ENCODE measurements at places on chromosomes 5 and 9.

DNA sequence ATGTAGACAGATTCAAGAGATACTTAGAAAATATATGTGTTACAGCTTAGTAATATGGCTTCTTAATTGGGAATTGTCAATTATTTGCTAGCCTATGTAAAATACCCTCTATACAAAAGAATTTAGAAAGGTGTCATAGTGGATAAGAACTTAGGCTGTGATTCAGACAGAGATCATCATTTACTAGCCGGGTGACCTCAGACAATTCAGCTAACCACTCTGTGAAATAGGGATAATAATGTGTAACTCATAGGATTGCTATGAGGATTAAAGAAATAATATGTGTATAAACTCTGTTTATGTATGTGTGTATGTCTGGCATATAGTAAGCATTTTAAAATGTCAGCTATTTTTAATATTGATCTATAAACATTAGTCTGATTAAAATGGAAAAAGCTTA, 5.9 kb upstream of the LARS1 start:
- DNase-seq: no peak

DNA sequence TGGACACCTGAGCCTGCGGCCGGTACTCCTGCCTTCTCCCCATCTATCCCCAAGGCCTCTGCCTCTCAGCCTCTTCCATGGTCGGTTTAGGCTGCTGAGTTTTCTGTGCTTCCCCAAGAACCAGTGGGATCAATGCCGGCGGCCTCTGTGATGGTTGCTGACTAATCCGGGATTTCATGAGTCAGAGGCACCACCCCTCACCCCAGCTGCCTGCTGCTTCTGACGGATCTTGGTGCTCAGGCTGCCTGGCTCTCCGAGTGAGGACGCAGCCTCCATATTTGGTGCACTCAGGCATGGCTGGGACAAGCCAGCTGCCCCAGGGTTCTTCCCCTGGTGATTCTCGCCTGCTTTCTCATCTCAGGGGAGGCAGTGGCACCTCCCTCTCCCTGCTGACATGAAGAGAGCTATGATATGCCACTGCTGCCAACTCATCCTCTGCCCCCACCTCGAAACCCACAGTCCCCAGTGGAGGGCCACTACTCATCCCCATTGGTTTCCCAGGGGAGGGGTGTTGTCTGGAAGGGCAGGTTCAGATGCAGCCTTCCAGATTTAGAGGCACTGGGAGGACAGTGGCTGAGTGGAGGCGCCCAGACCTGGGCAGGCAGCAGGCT, 3.3 kb upstream of the MAN1B1 start:
- DNase-seq: peak; percentile 50

DNA sequence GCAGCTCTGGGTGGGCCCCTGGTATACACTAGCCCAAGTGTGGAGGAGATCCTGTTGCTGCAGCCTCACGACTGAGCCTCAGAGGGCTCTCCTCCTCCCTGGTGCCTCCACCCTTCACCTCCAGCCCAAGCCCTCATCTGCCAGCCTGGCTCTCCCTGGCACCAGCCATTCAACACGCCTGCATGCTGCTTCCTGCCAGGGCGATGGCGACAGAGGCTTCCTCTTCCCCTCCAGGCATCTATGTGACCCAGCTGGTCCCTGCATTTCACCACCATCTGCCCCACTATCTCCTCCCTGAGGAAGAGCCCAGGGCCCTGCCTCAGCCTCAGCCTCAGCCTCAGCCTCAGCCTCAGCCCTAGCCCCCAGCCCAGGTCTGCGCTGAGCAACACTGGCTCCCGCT, 54.8 kb upstream of the ANGPTL2 start:
- DNase-seq: peak; percentile 47

DNA sequence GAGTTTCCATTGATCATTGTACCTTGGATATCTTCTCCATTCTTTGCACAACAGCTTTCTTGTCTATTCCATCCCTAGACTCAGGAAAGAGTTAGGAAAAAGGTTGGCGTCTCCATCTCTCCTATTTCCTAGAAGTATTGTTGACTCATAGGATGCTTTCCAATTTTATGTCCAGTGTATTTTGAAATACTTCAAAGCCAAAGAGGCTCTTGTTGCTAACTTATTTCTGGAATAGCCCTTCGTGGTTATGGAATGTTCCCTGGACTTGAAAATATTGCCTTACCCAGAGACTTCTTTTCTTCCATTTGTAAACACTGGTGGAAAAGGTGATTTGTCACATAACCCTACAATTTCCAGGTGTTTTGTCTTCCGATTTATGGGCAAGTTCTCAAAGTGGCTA, 402.3 kb upstream of the ZNF608 start:
- no peak for DNase-seq

GRCh38 chr5:139470821-139471300, at the start of gene SMIM33:
SMIM33 (plus strand) TSS chr5:139471004; CDS start chr5:139471122, 118 bp downstream.
- DNase-seq: no peak

GRCh38 chr5:20213803-20214202, 225.8 kb upstream of the CDH18 start:
- no peak for DNase-seq

GRCh38 chr9:129111528-129112151, 425 bp downstream of the PTPA start:
- peak; percentile 52 for DNase-seq

GRCh38 chr5:145854651-145855258, 18.1 kb downstream of the GRXCR2 start:
- DNase-seq: no peak

- DNase-seq: no peak
These were observed 66.0 kb upstream of the KLF9 start for GRCh38 chr9:70480405-70480980.

DNA sequence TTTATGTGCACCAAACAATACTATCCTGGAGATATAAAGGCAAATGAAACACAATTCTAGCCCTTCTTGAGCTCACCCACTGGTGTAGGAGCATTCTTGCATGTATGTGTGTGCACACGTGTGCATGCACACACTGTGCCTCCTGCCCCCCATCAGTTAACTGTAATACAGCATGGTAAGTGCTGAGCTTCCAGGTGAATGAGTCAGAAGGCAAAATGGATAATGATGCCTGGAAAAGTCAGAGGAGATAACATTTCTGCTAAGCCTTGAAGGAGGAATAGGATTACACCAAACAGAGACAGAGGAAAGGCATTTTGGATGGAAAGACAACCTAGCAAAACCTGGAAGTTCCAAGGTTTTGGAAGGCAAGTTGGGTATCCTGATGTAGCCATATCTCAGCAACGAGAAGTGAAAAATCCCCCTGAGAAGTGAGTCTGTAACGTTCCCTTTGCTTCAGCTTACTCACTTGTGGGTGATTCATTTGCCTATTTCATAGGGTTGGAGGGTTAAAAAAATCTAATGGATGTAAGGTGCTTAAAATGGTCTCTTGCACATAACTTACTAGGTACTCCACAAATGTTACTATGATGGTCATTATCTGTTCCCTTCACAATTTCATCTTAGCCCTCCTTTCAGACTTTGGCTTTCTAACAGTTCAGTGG, 101.4 kb upstream of the STC2 start:
- DNase-seq: no peak

- DNase-seq: no peak
These were observed 11.2 kb downstream of the ENC1 start for GRCh38 chr5:74629326-74629725.

- DNase-seq: no peak
These were observed 11.3 kb downstream of the RGS14 start for GRCh38 chr5:177368869-177369644.

GRCh38 chr5:65651144-65651543, 26.3 kb downstream of the SHLD3 start:
- no peak for DNase-seq

- DNase-seq: no peak
These were observed 18.1 kb downstream of the SLC36A1 start for GRCh38 chr5:151465476-151465875.

- no peak for DNase-seq
These were observed 571.9 kb upstream of the BRINP1 start for GRCh38 chr9:119941091-119941490.

- DNase-seq: no peak
These were observed 20.6 kb upstream of the CRB2 start for GRCh38 chr9:123335193-123335985.

- no peak for DNase-seq
These were observed 437.7 kb downstream of the SPOCK1 start for GRCh38 chr5:137061382-137061781.

DNA sequence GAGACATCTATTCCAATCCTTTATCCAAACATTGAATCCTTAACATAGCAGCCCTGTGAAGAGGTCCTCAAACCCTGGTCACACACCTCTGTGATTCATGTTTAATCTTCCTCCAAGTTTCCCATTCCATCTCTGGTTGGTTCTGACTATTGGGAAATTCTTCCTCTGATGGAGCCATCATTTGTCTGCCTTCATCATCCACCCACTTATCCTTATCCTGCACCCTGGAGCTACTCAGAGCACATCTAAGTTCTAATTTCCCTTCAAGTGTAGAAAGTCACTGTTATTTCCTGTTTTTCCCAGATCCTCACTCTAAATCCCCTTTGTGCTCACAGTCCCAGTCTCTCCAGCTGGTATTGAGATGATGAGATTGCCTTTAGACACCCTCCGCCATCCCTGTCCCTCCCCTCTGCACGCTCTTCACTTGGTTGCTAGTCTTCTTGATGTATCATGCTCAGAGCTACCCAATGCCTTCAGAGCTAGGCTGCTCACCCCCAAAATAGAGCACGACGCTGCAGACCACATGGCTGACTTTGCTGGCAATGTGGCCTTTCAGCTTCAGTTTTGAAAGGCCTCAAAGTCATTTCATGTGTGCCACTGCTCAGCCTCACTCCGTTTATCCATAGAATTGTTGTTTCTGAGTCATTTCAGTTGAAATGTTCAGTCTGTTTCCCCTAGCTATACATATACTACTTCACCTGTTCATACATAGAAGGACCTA, 154.3 kb downstream of the PALM2AKAP2 start:
- no peak for DNase-seq

DNA sequence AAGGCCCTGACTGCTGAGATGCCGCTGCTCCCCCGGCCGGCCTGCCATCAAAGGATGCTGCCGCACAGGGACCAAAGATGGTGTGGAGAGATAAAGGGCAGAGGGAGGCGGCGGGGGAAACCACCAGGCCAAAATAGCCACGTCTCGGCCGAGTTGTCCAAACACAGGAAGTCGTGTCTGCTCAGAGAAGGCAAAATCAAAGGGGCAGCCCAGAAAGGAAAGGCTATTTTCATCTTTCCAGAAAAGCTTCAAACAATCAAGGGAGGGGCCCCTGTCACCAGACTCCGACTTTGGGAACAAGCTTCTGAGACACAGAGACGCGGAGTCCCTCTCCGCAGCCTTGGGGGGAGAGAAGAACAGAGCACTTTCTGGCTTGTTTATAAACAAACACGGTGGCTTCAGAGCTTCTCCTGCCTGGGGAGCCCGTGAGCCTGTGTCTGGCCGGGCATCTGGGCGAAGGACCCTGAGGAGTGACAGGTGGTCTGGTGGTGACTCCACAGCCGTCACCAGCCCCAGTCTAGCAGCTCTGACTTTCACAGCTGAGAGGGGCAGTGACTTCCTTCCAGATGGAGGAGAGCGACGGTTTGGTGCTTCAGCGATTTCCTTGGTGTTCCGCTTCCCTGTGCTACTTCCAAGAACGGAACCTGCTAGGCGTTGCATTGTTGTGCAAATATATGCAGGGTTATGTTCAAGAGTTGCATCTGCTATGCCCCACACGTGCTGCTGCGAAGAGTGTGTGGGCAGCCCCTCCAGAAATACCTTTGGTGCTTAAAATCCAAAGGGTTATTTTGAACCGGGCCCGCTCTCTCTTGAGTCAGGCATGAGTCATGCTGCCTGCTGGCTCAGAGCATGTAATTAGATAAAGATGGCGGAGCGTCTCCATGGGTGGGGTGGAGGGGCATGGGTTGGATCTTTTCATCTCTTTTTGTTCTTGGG, 24.0 kb downstream of the ADAMTSL2 start:
- peak; percentile 30 for DNase-seq

- DNase-seq: no peak
These were observed 34.5 kb upstream of the MED27 start for GRCh38 chr9:132114102-132114707.

DNA sequence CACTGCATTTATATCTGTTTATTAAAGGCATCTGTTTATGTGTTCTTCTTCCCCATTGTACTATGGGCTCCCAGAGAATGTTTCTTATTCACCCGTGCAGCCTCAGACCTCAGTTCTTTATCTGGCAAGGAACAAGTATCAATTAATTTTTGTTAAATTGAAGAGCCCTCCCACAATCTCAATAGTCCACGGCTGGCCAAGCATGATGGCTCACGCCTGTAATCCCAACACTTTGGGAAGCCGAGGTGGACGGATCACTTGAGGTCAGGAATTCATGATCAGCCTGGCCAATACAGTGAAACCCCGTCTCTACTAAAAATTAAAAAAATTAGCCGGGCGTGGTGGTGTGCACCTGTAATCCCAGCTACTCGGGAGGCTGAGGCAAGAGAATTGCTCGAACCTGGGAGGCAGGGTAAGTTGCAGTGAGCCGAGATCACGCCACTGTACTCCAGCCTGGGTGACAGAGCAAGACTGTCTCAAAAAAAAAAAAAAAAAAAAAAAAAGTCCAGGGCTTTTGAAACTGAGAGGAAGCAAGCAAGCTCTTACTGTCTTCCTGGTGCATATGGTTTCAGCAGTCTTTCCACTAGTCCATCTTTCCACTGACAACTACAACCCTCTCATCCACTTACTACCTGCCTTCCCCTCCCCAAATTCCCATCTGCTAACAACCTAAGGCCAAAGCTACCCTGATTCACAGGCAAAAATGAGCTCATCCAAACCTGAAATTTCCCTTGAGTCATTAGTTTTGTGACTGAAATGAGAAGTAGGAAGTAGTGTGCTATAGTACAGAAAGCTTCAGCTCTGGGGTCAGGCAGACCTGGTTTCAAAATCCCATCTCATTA, 2.3 kb upstream of the HK3 start:
- DNase-seq: no peak

DNA sequence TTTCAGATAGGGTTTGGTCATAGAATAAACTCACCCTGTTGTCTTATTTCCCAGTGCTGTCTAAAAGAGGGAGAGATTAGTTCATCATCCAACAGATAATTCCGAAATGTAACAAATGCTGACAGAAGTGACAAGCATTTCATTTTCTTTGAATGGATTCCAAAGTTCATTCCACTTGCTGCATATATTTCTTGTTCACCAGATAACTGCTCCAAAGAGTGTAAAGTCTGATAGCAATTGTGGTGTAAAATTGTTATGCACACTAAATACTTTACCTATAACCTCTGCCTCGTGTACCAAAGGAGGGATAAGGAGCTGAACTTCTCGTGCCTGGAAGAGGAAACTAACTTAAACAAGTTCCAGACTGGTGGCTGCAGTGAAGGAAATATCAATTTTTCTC, 290.0 kb upstream of the ADAMTSL1 start:
- no peak for DNase-seq

Measured in NCI-H2171 treated with DMSO at 0.1 percent for 48 hours (cell line).